ENCODE measurements at places on chromosomes 6 and 20.
A peak's percentile ranks its signal among the peaks of the same experiment; 100 is the strongest.

- no peak for DNase-seq
These were observed 8.3 kb downstream of the FAM110A start for GRCh38 chr20:841568-842546.

DNA sequence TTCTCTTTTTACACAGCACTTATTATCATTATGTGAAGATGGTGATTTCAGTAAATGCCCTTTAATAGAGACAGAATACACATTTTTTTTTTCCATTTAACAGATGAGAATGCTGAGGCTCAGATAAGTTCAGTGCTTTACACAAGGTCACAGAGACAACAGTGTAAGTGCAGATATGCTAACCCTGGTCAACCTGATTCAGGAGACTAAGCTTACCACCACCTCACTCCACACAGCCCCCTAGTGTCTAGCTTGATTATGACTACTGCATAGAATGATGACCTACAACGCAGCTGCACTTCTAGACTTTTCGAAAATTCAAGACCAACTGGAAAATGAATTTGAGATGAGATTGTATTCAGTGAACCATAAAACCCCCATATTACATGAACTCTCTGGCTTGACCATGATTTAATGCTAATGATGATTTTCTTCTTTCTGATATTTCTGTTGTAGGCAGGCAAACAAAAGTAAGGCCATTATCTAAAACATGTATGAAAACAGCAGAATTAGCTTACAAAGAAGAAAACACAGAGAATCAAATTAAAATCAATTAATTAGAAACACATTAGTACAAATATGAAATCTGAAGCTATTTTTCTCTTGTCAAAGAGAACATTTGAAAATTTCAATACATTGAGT, 212.1 kb upstream of the PHACTR1 start:
- no peak for DNase-seq

- DNase-seq = no peak
These were observed 29.9 kb upstream of the AGPAT4 start for GRCh38 chr6:161303628-161304340.

DNA sequence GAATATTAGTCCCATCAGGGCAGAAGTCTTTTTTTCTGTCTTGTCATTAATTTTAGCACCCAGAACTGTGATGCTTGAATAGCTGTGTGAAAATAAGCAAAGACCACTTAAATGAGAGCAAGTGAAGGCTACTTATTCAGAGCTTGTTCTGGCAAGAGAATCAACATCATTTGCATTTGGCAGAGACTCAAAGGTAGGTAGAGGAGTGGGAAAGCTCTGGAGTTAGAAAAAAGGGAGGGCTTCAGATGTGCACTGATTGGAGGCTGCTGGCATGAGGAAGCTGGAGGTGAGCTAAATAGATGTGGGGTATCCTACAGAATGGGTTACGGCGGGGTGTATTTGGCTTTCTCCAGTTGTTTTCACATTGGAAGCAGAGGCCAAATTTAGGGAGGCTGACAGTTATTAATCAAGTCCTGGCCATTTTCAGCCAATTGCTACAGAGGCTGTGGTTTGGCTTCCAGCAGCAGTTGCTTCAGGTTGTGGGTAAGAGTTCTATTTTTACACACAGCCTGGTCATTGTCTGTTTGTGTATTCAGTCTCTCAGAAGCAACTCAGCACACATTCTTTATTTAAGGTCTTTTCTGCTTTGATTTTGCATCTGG, 254.3 kb downstream of the BTBD3 start:
- peak; percentile 95 for DNase-seq

DNA sequence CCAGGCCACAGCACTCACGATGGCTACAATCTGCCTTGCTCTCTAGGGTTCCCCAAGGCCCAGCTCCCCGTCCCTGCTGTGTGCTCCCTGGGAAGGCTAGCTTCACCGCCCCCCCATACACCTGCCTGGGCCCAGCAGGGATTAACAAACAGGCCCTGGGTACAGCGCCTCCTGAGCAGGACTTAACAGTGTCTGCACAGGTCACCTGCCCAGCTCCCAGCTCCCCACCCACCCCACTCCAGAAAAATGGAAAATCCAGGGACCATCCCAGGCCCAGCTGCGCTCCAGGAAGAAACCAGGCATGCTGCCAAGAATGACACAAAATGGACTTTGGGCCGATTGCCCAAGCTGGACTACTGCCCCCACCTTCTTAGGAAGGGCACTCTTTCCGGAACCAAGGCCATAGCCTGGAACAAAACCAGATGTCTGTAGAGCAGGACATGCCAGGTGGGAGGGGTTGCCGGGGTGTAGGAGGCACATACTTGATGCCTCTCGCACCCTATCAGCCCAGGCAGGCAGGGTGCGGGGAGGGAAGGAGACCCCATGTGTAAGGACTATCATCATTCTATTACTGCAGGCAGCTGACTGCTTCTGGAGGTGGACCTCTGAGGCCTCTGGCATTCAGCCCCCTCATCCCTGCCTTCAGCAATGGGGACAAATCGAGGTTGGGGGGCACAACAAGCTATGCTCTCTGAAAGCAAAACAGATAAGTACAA, 104.9 kb downstream of the SNX5 start:
- no peak for DNase-seq

- DNase-seq = peak; percentile 73
These were observed 11.0 kb downstream of the LY86 start for GRCh38 chr6:6599468-6599873.

DNA sequence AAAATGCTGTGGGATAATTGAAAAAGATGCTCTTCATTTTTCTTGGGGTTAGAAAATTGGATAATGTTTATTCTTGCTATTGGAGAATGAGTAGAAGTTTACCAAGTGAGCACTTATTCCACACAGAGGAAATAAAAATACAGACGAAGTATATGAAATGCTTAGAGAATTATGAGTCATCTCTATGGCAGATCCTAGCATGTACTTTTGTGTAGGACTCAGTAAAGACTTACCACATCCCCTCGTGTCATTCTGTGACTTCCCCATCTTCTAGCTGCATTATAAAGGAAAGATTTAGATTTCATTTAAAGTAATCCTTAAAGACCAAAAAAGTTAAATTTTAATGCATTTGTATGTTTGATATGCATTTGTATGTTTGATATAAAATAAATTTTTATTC, 685.6 kb downstream of the TBC1D32 start:
- DNase-seq = no peak

DNA sequence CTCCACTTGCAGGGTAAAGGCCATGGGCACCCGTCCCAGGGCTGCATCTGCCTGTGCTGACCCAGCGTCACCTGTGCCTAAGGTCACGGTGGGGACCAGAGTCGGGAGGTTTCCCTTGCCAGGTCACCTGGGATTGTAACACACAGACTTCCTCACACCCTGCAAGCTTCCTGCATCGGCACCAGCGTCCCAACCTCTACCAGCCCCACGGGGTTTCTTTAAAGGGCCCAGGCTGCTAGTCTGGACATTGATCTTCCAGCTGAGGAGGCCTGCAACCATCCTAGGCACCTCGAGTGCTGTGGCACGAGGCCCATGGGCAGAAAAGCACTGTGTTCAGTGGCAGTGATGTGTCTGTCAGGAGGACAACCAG, 12.6 kb downstream of the ACSS1 start:
- DNase-seq = no peak

DNA sequence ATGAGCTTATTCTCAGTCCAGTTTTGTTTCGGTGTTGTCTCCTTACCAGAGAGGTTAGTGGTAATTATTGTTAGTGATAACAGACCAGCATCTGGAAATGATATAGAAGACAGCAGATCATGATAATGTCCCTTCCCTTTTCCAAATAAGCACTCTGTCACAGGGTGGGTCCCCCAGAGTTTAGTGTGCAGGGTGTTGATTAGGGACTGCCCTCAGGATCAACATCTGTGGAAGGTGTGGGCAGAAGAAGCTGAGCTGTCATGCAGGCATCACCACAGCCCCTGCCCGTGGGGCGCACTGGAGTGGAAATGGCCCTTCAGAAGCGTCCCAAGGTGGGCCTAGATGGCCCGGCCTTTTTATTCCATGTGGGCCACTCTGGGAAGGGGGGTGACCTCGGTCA, 67.6 kb upstream of the DTNBP1 start:
- DNase-seq = no peak

GRCh38 chr6:36797055-36797454, 42.2 kb downstream of the CPNE5 start:
- no peak for DNase-seq

DNA sequence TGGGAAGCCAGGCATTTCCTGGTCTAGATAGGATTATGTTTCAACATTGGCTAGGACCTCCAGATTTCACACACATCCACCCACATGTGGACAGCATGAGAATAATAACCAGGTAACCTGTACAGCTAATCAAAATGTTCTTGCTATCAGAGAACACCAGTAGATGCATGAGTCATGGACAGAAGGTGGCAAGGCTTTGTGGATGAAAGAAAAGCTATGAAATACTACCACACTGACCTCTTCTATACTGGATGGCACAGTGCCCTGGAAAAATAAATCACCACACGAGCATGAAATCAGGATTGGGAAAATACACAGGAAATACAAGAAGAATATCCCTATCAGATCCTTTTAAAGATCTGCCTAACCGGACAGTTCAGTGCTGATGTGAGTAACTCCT, 113.0 kb downstream of the GMDS start:
- DNase-seq = peak; percentile 50

DNA sequence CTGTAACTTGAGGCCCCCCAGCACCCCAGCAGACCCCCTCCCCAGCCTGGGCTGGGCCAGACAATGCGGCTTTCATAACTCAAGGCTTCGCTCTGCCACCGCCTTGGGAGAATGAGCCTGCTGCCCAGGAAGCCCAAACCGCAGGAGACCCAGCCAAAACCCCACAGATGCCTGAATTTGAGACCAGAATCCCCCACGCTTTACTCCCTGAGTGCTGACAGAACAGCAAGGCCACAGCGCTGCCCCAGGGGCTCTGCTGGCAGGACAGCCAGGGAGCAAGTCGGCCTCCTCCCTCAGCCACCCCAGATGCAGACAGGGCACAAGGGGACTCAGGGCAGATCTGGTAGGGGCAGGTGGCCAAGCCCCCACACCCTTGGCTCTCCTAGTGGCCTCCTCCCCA, 2.2 kb downstream of the MDFI start:
- DNase-seq = no peak
